H1 (cell line): ENCODE measurements at places on chromosomes 3 and 15. TPM values are rescaled to one million over a fixed set of nuclear protein-coding genes. Genes with fewer than 3 reads are reported as not detected.

DNA sequence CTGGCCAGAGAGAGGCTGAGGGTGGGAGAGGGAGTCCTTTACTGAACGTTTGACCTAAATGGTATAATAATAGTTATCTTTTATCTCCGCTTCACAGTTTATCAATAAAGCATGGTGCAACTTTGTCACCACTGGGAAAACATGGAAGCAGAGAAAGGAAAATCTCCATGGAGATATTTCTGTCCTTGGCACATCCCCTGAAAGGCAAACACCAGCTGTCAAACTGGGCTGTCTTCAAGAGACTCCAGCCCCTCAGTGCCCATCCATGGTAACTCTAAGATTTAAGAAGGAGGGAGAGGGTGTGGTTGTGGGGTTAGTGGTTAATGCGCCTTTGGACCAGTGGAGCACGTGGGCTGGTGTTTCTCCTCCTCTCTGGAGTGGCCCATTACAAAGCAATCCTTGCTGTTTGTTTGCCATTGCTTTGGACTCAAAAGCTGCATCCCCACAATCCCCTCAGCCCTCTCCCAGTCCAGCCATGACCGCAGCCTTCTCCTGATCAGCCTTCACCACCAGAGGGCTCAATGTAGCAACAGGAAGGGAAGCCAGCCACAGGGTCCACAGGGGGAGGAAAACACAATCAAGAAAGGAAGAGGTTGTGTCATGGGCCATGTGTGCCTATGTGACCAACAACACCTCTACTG, 38.2 kb upstream of the FAM174B start:
- no peak for DNase-seq
- H3K27me3 ChIP-seq: no peaks in the 10 kb centered on the region
- no peak overlapping the region for H3K4me3 ChIP-seq
- no peak overlapping the region for H3K27ac ChIP-seq

DNA sequence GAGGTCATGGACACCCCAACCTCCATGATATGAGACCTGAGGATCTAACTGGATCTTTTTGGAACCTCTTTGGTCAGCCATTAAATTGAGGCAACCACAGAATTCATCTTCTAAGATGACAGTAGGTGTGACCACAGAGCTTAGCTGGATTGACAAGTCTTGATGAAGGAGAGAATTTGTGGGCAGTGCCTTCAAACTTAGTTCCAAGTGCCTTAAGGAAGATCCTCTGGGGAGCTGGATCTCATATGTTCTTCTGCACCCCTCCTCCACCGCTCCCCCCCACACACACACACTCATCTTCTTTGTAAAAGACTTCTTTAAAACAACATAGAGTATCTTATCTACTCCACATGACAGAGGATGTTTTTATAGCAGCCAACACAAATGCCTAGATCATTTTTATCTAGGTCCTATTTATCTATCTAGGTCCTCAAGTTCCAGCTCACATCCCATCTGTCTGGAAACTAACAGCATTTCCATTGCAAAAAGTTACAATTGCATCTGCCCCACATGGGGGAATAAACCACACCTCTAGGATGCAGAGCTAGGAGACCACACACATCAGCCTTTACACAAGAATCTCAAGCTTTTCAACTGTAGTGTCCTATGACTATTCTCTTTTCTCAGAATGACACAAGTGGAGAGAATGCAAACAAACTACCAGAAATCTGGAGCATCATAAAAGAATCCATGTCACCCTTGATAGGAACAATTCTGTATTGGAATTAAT, 37.4 kb downstream of the WWTR1 start:
- no peaks in the 10 kb centered on the region; the same call in none of the 2 replicates for H3K4me1 ChIP-seq
- DNase-seq: no peak
- H3K27ac ChIP-seq: no peak overlapping the region
- no peaks in the 10 kb centered on the region for H3K36me3 ChIP-seq

DNA sequence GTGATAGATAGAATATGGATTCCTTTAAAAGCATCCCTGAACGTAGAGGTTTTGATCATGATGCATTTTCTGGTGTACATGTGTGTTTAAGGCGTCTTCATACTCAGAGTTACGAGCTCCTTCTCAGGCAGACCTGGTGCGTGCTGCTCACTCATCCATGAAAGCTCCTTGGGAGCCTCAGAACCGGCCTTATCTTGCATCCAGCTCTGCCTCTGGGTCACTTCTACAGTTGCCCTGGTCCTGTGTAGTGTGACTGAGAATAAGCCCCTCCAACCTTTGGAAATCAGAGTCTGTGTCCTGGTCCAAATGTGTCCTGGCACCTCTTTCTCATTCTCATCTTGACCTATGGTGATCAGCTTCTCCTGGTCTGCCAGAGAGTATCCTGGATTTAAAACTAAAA, 17.3 kb upstream of the RARRES1 start:
- no peak overlapping the region for H3K27ac ChIP-seq
- no peak for DNase-seq
- no peak overlapping the region for H3K4me3 ChIP-seq
- H3K36me3 ChIP-seq: peaks cover 2% of the 10 kb centered on the region
- no peaks in the 10 kb centered on the region for H3K4me1 ChIP-seq

GRCh38 chr15:49706805-49707204, 86.0 kb downstream of the DTWD1 start:
- no peaks in the 10 kb centered on the region for H3K4me1 ChIP-seq
- H3K27me3 ChIP-seq: no peaks in the 10 kb centered on the region
- no peak for DNase-seq
- H3K36me3 ChIP-seq: no peaks in the 10 kb centered on the region

DNA sequence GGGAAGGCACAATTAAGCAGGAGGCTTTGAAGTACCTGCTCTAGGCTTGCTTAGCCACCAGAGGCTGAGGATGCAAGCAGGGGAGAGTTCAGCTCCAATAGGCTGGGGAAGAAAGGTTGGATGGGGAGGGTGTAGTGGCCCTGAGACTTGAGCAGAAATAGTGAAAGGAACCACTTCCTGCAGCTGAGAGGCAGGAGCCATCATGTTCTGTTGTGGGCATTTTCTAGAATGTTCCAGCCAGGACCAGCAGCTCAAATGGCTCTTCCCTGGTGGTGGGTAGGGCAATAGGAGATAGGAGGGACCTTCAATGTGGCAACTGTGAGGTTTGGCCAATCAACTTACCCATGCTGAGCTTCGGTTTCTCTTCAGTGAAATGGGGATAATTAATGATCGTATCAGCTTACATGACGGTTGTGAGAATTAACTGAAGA, 79.1 kb upstream of the CGNL1 start:
- no peaks in the 10 kb centered on the region for H3K27me3 ChIP-seq
- no peak for DNase-seq
- no peaks in the 10 kb centered on the region for H3K36me3 ChIP-seq
- no peak overlapping the region for H3K4me3 ChIP-seq
- no peaks in the 10 kb centered on the region for H3K4me1 ChIP-seq

- H3K4me1 ChIP-seq: no peaks in the 10 kb centered on the region
- no peaks in the 10 kb centered on the region for H3K27me3 ChIP-seq
- no peaks in the 10 kb centered on the region for H3K36me3 ChIP-seq
- DNase-seq: no peak
Observed at GRCh38 chr3:30493911-30494311, 112.5 kb upstream of the TGFBR2 start.

GRCh38 chr3:32501783-32502117, 902 bp downstream of the CMTM6 start:
- no peak for DNase-seq
- H3K36me3 ChIP-seq: no peaks in the 10 kb centered on the region
- peaks cover 2% of the 10 kb centered on the region; the same call in 1 of the 2 replicates for H3K4me1 ChIP-seq
- peak overlapping the region; percentile 83 for H3K4me3 ChIP-seq

The CHRFAM7A gene
- total RNA-seq: 3.3 and 7.3 TPM in 2 replicates

The FETUB gene
- total RNA-seq: not detected in 2 replicates
